ENCODE measurements at places on chromosomes 7 and 10. TPM values are rescaled to one million over a fixed set of nuclear protein-coding genes. Genes with fewer than 3 reads are reported as not detected.

DNA sequence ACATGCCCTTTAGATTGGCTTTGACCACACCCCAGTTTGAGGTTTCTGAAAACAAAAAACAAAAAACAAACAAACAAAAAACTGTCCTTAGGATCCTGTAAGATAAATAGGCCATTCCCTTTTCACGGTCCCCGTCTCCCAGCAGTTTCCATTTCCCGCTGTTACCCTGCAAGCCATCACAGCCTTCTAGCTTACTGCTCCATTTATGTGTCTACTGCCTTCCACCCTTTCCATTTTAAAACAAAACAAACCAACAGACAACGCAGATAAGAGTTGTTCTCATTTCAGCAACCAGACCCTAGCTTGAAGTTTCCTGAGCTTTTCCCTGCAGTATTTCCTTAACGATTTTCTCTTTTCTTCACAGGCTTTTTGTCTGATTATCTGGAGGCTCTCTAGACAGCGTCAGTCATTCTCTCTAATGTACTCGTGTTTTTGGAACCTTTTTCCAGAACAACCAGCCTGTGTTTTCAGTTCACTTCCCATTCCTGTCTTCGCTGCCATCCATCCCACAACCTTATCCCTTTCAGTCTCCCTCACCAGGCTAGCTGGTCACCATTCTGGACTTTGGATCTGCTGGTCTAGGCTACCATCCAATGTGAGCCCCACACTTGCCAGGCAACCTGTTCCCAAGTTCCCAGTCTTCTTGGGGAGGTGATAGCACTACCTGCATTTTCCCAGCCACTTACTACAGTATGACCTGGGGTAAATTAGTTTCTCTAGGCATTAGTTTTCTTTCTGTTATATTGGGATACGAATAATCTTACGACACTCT is 317.3 kb upstream of the FZD1 start:
- H3K27ac ChIP-seq, result no peak overlapping the region
- no peak for DNase-seq
- H3K4me1 ChIP-seq, result no peaks in the 10 kb centered on the region

Gene FLNC
- 114 TPM for total RNA-seq

- no peak overlapping the region for H3K27ac ChIP-seq
- H3K4me3 ChIP-seq, result no peak overlapping the region
- H3K27me3 ChIP-seq, result no peaks in the 10 kb centered on the region
- H3K36me3 ChIP-seq, result no peaks in the 10 kb centered on the region
- no peak for DNase-seq
Observed at GRCh38 chr7:112930787-112931186, 140.6 kb upstream of the TMEM168 start.

DNA sequence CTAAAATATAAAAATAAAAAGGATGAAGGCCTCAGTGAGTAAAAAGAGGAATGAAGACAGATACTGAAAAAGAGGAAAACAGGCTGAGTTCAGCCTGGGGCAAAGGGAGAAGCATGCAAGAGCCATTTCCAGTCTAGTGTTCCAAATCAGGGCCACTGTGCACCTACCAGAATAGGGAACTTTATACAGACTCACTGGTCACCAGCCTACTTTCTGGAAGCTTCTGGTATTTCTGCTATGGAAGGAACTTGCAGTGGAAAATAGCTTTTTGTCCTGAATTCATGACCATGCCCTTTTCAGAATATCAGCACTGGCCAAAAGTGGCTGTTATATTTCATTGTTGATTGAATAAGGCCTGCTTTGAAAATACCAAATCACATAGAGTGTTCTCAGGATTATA is 28.8 kb downstream of the ABRAXAS2 start:
- H3K27me3 ChIP-seq, result no peaks in the 10 kb centered on the region
- no peak overlapping the region for H3K27ac ChIP-seq
- DNase-seq, result no peak
- H3K4me1 ChIP-seq, result no peaks in the 10 kb centered on the region
- H3K36me3 ChIP-seq, result no peaks in the 10 kb centered on the region

Gene NRP1
- 286 TPM for total RNA-seq

- DNase-seq, result no peak
- no peak overlapping the region for H3K4me3 ChIP-seq
- H3K27me3 ChIP-seq, result no peaks in the 10 kb centered on the region
- no peaks in the 10 kb centered on the region for H3K4me1 ChIP-seq
- H3K36me3 ChIP-seq, result no peaks in the 10 kb centered on the region
Observed at GRCh38 chr10:104209575-104210198, 22.5 kb downstream of the CFAP43 start.

Gene RHEB
- total RNA-seq, result 135 TPM

DNA sequence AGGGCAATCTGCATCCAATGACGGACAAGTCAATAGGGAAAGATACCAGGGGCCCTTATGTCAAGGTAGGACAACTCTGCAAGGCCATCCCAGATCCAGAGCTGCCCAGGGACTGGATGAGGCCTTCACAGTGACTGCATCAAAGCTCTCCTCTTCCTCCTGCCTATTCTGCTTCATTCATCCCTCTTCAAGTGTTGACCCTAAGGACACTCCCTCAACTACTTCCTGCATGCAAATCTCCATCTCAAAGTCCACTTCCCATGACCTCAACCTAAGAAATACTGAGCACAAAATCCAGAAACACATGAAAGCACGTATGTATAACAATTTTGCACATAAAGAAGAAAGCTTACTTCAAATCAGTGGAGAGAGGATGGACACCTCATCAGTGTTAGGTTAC is 182.3 kb downstream of the AVL9 start:
- no peaks in the 10 kb centered on the region for H3K36me3 ChIP-seq
- H3K27me3 ChIP-seq, result no peaks in the 10 kb centered on the region
- no peak overlapping the region for H3K4me3 ChIP-seq
- no peaks in the 10 kb centered on the region for H3K4me1 ChIP-seq

Gene DYNC1I1
- total RNA-seq, result 17.9 TPM

DNA sequence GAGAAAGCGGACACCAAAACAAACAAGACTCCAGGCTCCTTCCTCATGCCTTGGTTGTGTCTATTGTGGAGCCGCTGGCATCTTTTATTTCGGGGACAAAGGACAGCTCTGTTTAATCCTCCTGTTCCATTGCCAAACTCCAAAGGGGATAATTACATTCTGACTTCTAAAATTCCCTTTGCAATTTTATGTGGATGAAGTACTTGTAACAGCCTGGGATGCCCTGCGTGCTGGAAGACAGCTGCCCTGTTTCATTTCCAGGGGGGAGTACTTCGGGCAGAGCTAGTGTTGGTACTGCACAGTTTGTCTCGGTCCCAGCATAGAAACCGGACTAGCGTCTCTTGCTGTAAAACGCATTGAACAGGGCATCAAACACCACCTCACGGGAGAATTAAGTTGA is 90.9 kb downstream of the BAMBI start:
- H3K36me3 ChIP-seq, result no peaks in the 10 kb centered on the region
- no peaks in the 10 kb centered on the region for H3K4me1 ChIP-seq
- no peak overlapping the region for H3K4me3 ChIP-seq

DNA sequence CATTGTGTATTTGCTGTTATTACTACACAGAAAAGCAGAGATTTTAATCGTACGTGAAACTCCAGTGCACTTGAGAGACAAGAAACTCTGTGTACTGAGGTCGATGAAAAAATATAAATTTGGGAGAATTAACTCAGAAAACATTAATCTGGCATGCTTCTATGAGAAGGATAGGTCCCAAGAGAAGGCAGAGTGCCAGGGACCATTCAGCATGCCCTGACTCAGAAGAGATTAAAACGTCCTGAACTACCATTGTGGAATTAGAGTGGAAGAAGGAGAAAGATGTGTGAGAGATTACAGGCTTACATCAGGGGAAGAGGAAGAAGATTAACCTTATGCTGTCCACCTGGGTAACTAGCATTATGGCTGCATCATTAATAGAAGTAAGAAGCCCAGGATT is 72.4 kb downstream of the REEP3 start:
- DNase-seq, result peak; percentile 30
- no peak overlapping the region for H3K4me3 ChIP-seq
- H3K4me1 ChIP-seq, result no peaks in the 10 kb centered on the region
- no peak overlapping the region for H3K27ac ChIP-seq
- no peaks in the 10 kb centered on the region for H3K27me3 ChIP-seq
